ENCODE measurements at places on chromosomes 2 and 18. TPM values are rescaled to one million over a fixed set of nuclear protein-coding genes. Genes with fewer than 3 reads are reported as not detected.

The SCN3A gene
- 1.3 TPM for total RNA-seq

The NXPH2 gene
- not detected for total RNA-seq

The VAMP5 gene
- 35.4 TPM for total RNA-seq

The CABLES1 gene
- total RNA-seq: 35.7 TPM

The PNPT1 gene
- total RNA-seq: 21.2 TPM

The MYO7B gene
- not detected for total RNA-seq

The AFF3 gene
- total RNA-seq: 0.66 TPM

The RFTN2 gene
- 3.6 TPM for total RNA-seq

The TCF7L1 gene
- total RNA-seq: 2.5 TPM

The UNC80 gene
- total RNA-seq: not detected

The RSAD2 gene
- 0.50 TPM for total RNA-seq

The ANKRD44 gene
- 8.3 TPM for total RNA-seq

The SLC25A52 gene
- 0.17 TPM for total RNA-seq

The DSG4 gene
- total RNA-seq: not detected

The ANKRD29 gene
- total RNA-seq: 8.6 TPM

The TLX2 gene
- total RNA-seq: 0.58 TPM

The FBXO48 gene
- total RNA-seq: 0.29 TPM

The SCN7A gene
- 16.4 TPM for total RNA-seq

The SKOR2 gene
- total RNA-seq: not detected

The OXER1 gene
- not detected for total RNA-seq

The CYP1B1 gene
- 184 TPM for total RNA-seq

The ANKRD30B gene
- 0.50 TPM for total RNA-seq

The MYOM1 gene
- 0.15 TPM for total RNA-seq

The ABCB11 gene
- under 0.01 TPM for total RNA-seq

The SGPP2 gene
- total RNA-seq: not detected

The CLEC4F gene
- not detected for total RNA-seq

The SLC16A14 gene
- total RNA-seq: 2.6 TPM

The YPEL5 gene
- total RNA-seq: 87.3 TPM

The SLC4A5 gene
- total RNA-seq: under 0.01 TPM

The C2orf76 gene
- total RNA-seq: 12.8 TPM
